ENCODE measurements at places on chromosomes 6 and 20.
A peak's percentile ranks its signal among the peaks of the same experiment; 100 is the strongest.

DNA sequence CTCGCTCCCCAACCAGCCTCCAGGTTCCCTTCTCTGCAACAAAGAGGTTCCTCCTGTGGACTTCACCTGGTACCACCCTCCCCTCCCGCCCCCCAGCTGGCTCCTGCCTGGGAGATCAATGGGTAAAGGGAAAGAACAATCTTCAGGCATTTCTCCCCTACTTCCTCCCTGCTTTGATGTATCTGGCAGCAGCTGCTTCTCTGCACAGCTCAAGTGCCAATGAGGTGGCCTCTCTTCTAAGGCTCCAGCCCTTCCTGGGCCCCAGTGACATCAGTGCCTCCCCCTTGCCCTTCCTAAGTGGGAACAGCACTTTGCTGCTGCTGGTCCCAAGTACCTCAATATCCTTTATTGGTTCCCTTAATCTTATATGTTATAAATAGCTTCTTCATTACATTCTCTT is 23.5 kb downstream of the MOCS1 start:
- no peak for DNase-seq

GRCh38 chr6:144395826-144396225 is 110.7 kb downstream of the UTRN start:
- DNase-seq, result no peak

DNA sequence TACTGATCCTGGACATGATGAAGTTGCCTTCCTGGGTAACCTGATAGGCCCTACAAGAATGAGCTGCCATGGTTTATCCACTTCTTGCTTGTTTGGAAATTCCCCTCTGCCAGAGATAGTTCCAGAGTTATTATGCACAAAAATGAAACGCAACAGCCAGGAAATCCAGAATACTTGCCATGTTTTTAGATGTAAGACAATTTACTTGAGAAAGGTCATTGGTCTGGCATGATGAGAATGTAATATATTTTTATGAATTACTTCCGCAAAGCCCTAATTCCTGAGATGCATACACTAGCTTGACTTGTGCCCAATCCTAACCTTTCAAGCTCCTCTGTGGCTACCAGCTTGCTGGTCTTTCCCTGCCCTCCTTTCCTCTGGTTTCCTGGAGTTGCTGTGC is 27.9 kb upstream of the NT5E start:
- DNase-seq, result no peak

- no peak for DNase-seq
These were observed 42.8 kb downstream of the FNDC1 start for GRCh38 chr6:159212028-159212427.

DNA sequence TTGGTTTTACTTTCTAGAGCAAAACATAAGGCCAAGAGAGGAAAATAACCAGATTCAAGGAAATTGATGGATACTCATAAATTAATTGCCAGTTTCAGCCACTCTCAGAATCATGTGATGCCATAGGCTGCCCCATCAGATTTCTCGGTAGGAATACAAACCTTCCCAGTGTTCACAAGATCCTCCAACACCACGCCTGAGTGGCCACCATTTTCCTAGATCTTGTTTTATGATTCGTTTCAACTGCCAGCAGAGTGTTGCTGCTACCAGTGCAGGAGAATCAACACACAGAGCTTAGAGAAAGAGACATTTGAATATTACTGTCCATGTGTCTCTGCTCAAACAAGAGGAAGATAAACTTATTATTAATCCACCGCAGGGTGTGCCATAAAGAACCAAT is 434.2 kb upstream of the CDH4 start:
- DNase-seq, result no peak

- DNase-seq, result no peak
These were observed 404 bp downstream of the SLC22A23 start for GRCh38 chr6:3456395-3456897.

DNA sequence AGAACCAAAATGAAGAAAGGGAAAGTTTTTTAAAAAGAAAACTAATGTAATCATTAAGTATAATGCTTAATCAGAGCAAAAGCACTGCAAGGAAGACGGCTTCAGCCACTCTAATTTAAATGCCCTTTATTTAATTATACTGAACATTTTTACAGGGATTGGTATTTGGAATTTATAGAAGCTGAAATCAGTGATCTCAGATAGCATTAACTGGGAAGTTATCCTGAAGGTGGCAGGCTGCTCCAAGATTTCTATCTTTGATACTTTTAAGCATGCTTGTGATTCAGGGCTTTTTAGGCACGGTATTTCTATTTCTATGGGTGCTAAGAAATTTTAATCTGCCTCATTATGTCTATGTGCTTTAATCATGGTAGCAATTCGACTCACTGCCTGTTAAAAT is 1.3 kb upstream of the NDUFAF4 start:
- peak; percentile 60 for DNase-seq

DNA sequence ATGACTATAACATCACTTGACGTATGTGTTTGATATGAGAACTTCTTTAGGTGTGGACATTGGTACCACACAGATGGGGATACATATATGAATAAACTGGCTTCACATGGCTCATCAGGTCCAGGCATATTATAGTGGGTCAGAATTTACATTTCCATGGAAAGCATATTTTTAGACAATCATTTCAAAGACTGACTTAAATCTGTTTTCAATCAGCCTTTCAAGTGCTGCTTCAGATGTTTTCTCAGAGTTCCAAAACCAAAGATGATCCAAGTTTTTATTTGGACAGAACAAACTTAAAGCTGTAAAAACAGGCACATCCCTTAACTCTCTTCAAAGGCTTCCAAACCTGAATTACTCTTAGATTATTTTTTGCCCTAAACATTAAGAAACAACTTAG is 88.1 kb downstream of the PRSS35 start:
- DNase-seq, result no peak

GRCh38 chr6:127053032-127053874 is 65.2 kb upstream of the RSPO3 start:
- DNase-seq, result peak; percentile 70

GRCh38 chr6:161336479-161336878 is 62.6 kb upstream of the AGPAT4 start:
- no peak for DNase-seq

DNA sequence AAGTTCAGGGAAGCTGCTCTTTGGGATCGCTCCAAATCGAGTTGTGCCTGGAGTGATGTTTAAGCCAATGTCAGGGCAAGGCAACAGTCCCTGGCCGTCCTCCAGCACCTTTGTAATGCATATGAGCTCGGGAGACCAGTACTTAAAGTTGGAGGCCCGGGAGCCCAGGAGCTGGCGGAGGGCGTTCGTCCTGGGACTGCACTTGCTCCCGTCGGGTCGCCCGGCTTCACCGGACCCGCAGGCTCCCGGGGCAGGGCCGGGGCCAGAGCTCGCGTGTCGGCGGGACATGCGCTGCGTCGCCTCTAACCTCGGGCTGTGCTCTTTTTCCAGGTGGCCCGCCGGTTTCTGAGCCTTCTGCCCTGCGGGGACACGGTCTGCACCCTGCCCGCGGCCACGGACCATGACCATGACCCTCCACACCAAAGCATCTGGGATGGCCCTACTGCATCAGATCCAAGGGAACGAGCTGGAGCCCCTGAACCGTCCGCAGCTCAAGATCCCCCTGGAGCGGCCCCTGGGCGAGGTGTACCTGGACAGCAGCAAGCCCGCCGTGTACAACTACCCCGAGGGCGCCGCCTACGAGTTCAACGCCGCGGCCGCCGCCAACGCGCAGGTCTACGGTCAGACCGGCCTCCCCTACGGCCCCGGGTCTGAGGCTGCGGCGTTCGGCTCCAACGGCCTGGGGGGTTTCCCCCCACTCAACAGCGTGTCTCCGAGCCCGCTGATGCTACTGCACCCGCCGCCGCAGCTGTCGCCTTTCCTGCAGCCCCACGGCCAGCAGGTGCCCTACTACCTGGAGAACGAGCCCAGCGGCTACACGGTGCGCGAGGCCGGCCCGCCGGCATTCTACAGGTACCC is at the start of gene ESR1:
Gene ESR1, plus strand, starts transcription at position 170 of the 858 bp plus-strand sequence. Its CDS starts 231 bp downstream, at position 401.
- DNase-seq, result no peak

DNA sequence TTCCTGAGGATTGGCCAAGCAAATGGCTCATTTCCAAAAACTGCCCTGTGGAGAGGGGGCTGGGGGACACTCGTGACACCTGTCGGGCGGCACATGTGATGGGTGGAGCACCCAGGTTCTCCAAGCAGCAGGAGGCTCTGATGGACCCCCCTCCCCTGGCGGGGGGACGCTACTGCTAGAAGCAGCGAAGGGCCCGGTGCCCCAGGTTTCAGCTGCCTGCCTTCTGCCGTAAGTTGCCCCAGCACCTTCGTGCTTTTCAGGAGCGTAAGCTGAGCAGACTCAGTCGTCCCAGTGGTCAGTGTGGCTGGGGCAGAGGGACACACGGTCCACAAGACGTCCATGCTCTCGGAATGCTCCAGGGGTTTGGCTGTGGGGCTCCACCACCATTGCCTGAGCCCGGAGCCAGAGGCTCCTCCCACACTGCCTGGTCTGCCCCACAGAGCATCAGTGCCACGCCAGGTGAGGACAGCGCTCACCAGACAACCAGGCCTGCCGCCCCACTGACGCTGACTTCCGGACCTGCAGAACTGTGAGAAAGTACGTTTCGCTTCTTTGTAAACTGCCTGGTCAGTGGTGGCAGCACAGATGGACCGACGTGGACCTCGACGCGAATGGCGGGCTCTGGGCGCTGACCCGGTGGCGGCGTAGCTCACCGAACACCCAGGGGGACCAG is 4.1 kb upstream of the ADRM1 start:
- no peak for DNase-seq

- DNase-seq, result no peak
These were observed 133.0 kb downstream of the MTFR2 start for GRCh38 chr6:136117081-136117480.

DNA sequence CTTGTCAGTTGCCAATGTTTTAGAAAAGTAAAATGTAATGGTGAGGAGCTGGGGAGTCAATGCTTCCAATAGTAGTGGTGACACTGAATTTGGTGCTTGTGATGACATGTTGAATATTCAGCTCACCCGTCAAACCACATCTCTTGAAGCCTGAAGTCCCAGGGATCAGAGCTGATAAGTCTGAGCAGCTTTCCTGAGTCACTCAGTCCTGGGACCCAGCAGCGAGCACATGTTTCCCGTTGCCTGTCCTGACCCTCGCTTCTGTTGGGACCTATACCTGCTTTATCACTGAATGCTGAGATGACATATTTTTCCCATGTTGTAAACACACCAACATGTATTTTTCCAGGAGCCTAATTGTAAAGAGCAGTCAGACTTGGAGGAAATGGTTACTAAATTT is 693.6 kb downstream of the QKI start:
- no peak for DNase-seq

DNA sequence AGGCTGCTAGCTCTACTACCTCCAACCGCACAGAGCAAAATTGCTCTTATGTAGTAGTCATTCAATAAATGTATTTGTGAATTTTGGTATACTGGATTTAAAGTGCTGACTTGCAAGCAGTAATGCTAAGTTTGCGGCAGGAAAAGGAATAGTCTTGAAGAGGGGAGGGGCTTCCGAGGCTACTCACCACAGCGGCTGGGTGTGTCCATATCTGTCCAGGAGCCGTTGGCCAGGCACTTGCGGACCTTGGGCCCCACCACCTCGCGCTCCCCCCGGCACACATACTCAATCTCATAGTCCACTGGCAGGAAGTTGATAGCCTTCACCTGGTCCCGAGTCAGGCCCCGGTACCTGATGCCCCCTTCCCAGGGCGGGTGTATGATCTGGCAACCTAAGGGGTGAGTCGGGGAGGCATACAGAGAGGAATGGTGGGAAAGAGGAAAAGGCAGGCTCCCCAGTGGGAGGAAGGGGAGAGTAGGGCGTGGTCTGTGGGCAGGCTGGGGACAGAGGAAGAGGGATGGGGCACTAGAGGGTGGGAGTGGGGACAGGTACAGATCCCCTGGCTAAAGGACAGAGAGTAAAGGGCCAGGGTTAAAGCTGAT is 1.7 kb downstream of the GABBR1 start:
- no peak for DNase-seq

DNA sequence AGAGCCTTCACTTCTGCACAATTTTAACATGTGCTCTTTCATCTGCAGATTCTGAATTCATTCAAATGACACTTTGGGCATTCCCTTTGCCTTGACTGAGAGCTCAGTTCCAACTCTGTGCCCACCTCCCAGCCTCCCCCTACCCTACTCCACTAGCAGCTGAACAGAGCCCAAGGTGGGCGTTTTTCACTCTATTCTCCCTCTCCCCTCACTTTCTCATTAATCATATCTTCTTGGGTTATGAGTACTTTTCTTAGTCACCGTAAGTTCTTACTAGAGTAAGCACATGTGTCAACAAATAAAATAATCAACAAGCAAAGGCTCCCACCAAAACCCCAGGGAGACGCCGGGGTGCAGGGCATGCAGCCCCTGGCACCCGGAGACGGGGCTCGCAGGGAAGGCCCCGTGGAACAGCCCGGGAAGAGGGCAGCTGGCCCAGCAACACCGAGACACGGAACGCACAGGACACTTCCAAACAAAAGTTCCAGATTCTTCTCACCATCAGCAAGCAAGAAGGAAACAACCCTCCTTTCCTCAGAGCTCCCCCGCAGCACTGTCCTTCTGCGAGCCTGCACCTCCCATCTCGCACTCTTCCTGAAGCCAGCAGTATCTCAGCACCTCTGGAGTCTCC is 34.1 kb downstream of the TAF4 start:
- DNase-seq, result no peak

DNA sequence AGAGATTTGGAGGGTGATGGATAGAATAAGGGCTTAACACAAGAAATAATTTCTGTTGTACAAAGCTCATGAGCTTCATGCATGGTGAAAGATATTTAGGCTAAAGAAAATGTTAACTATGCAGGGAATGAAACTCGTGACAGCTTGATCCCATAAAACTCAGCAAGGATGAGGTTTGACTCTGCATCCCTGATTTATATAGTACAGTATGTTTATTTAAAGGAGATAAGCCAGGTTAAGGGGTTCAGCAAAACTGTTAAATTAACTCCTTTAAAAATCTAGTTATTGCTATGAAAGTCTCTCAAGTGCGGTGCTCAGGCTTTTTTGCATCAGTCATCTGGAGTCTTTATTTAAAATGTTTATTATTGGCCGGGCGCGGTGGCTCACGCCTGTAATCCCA is 326.4 kb downstream of the LAMA2 start:
- no peak for DNase-seq

- DNase-seq, result no peak
These were observed 52.5 kb upstream of the COL21A1 start for GRCh38 chr6:56299916-56300315.

- no peak for DNase-seq
These were observed 22.7 kb upstream of the FRMD1 start for GRCh38 chr6:168101590-168102314.

DNA sequence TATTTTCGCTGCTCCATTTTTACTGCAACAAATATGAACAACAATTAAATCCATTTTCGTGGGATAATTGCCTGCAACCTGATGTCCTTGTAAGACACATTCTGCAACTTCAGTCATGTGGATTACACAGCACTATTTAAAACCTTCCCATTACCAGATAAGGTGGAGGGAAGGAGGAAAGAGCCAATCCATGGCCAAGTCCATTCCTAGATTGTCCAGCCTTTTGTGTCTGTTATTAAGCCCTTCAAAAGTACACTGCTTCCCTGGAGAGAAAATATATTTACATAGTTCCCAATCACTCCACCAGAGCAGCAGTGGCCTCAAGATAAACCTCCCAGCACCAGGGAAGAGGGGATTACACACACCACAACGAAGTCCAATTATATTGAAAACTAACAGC is 347.9 kb downstream of the CDH26 start:
- no peak for DNase-seq
